ENCODE measurements at places on chromosomes 5 and 9.

DNA sequence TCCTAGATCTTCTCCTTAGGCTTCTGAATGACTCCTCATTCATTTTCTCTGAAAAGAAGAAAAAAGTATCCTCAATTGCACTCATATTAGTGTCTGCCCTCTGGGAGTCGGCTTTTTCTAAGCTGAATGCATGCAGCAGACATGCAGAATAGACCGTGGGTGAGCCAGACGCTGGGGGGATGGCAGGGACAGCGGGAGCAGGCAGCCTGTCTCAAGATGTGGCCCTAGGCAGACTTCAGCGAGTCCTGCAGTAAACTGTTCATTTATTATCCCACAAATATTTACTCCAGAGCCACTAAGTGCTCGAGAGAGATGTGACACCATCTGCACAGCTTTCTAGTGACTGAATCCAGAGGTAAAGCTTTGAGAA, 164.9 kb upstream of the RAI14 start:
- no peaks in the 10 kb centered on the region for H3K36me3 ChIP-seq
- H3K27ac ChIP-seq = no peak overlapping the region
- H3K4me1 ChIP-seq = peaks cover 10% of the 10 kb centered on the region
- no peak overlapping the region for H3K4me3 ChIP-seq
- no peak for DNase-seq
- H3K27me3 ChIP-seq = no peaks in the 10 kb centered on the region

- H3K27ac ChIP-seq = no peak overlapping the region
- H3K36me3 ChIP-seq = no peaks in the 10 kb centered on the region
- H3K27me3 ChIP-seq = no peaks in the 10 kb centered on the region
- H3K4me3 ChIP-seq = no peak overlapping the region
Measured at GRCh38 chr9:112601636-112602035, 115.0 kb downstream of the KIAA1958 start.

- H3K4me1 ChIP-seq = no peaks in the 10 kb centered on the region
- H3K36me3 ChIP-seq = no peaks in the 10 kb centered on the region
- no peaks in the 10 kb centered on the region for H3K27me3 ChIP-seq
- H3K4me3 ChIP-seq = no peak overlapping the region
Measured at GRCh38 chr5:1538741-1539392, 15.1 kb upstream of the LPCAT1 start.

- H3K27ac ChIP-seq = no peak overlapping the region
- no peaks in the 10 kb centered on the region for H3K4me1 ChIP-seq
- no peaks in the 10 kb centered on the region for H3K27me3 ChIP-seq
- DNase-seq = no peak
- no peak overlapping the region for H3K4me3 ChIP-seq
Measured at GRCh38 chr5:52811067-52811749, 23.5 kb downstream of the ITGA1 start.

DNA sequence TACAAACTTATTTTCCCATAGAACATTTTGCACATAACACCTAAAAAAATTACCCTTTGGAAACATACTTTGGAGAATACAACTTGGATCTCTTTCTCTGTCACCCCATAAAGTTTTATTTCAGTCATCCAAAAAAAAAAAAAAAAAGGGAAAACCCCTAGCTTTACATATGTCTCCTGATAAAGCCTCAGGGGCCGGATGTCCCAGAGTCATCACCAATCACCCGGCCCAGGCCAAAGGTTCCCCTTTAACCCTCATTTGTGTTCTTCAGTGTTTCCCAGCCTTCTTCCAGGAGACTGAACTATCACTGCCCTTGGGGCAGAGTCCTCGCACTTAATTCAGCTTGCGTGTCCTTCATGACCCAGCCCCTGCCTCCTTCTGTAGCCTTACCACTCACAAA, 28.8 kb downstream of the ANXA6 start:
- peaks cover 24% of the 10 kb centered on the region for H3K4me1 ChIP-seq
- no peak overlapping the region for H3K4me3 ChIP-seq
- peaks cover 61% of the 10 kb centered on the region for H3K36me3 ChIP-seq
- no peaks in the 10 kb centered on the region for H3K27me3 ChIP-seq
- peak overlapping the region; percentile 11 for H3K27ac ChIP-seq

Data from large intestine (tissue), 12 donors.